NCI-H1048 (cell line): ENCODE measurements at places on chromosomes 3 and 15.

DNA sequence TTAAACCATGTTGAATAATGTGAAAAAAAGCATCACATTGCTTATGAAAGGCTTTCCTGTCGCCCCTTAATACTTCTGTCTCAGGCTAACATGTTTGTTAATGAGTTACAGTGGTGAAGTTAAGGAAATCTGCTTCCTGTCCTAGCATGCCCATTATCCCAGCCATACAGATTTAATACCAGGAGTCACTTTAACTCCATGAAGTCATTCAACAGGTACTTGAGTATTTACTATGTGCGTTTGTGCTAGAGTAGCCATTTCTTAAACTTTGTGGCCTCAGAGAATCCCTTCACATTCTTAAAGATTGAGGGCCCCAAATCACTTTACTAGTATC, 10.1 kb upstream of the SETD5 start:
- DNase-seq, result no peak

DNA sequence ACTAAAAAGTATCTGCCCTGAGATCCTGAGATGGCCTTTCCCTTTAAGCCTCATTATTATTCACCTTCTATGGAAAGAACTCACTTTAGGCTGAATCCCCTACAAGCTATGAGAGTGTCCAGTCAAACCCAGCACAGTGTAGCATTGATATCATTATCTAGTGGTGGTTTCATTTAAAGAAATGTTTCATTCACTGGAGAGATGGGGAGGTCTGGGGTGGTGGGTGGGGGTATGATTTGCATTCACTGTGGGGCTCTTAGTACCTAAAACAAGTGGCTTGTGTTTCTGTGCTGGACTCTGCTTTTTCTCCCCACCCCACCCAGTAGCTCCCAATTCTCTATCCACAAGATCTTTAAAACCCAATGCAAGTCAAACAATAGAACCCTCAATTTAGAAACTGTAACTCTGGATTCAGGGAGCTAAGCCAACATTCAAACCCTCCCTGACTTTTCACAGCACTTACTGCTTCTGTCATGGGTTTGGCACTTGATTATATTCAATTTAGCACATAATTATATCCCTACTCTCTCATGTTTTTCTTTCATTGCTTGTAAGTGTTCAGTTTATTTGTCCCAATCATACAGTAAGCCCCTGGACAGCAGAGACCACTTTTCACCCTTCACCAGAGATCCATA, 310.5 kb upstream of the THBS1 start:
- no peak for DNase-seq

DNA sequence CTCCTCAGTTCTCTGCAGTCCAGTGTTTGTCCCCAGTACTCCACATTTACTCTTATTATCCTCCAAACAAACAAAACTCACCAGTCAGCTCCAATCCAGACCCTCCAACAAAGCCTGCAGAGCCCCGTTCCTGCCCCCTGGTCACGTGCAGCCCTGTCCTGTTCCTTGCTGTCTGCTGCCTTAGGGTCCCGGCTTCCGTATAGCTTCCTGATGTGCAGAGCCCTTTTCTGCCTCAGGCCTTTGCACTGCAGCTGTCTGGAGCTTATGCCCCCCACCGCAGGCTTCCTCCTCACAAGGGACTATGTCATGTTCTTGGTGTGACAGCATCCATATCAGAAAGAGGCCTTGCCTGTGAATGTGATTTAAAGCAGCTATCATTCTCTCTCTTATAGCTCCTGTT, 39.0 kb upstream of the UBE3A start:
- DNase-seq, result no peak

DNA sequence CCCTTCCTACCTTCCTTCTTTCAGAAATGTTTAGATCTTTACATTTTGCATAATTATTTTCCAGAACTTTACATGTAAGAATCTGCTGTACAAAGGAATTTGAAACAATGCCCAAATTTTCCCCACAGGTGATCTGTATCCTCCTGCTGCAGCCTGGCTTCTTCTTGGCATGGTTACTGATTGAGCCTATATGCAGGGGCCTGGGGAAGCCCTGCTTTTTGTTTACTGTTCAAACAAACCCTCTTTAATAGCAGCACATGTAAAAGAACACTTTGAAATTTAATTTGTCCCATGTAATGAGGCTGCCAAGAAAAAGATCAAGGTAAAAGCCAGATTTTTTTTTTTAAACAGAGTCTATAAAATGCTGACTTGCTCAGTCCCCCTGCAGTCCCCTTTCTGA, 432.2 kb downstream of the TUSC7 start:
- no peak for DNase-seq

DNA sequence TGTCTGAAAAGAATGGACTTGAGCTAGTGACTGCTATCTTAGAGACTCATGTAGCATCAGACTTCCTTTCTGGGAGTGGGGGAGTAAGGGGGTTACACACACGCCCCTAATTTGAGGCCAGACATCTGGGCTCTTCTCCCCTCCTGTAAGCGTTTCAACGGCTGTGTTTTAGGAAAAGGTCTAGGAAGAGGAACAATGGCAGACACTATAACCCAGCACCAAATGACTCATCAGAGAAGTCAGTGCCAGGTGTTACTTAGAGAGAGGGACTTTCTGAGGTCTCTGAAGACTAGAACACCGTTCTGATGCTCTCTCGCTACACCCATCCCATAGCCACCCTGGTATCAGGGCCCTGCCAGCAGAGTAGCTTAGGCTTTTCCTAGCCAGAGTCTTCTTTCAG, 65.5 kb downstream of the SSUH2 start:
- DNase-seq, result no peak

DNA sequence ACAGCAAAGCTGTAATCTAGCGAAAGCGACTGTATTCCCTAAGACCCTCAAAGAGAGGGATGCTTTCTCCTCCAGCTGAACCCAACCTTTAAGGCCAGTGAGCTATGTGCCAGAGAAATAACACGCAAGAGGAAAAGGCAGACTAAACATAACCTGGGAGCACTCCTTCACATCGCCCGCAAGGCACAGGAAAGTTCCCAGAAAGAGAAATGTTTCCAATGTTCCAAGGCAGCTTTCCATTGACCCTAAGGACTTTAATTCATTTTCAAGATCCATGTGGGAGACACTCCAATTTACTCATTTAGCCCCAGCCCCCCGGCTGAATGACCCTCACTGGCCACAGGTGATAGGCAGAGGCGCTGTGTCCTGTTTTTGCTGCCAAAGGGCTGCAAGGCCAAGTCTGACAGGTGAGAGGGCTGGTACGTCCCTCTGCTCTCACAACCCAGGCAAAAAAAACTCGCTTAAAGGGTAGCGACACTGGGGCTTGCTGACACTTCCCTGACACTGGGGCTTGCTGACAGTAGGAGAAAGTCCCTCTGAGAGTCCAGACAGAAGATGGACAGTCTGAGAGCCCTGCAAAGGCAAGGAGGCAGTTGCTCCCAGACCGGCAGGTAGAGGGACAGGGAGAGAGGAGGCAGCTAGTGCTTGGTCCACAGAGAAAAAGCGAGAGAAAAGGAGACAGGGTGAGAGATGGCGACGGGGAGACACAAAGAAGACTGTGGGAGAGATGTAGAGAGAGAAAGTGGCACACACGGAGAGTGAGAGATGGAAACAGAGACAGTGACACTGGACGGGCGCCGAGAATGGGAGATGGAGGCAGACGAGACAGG, 702 bp downstream of the ARHGEF3 start:
- no peak for DNase-seq

- no peak for DNase-seq
Measured at GRCh38 chr3:161310649-161311423, 60.5 kb downstream of the SPTSSB start.

GRCh38 chr3:136943436-136943835, 14.3 kb upstream of the IL20RB start:
- no peak for DNase-seq

- DNase-seq, result no peak
Measured at GRCh38 chr3:110139048-110139447, 801.7 kb upstream of the DPPA4 start.

GRCh38 chr3:180626844-180627243, 24.9 kb downstream of the TTC14 start:
- DNase-seq, result no peak

GRCh38 chr3:67916353-67916752, 261.9 kb upstream of the SUCLG2 start:
- no peak for DNase-seq

- no peak for DNase-seq
Measured at GRCh38 chr15:67678993-67679392, 136.5 kb downstream of the MAP2K5 start.

DNA sequence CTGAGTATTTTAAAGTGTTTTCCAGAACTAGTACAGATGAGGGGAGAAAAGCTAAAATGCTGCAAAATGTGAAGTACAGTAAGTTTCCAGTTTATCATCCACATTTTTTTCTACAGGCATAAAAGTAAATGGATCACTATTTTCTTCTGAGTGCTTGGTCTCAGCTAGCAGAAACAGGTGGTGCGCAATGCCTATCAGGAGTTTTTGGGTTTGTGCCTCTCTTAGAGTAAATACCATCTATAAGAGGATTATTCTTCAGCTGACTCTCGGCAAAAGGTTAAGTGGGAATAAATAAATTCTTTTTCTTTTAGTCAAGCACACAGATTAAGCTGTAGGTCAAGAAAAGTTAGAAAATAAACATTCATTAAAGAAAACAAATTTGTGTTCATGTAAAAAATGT, 1027.7 kb downstream of the PLOD2 start:
- no peak for DNase-seq

GRCh38 chr3:61564395-61565059, 3.2 kb downstream of the PTPRG start:
- no peak for DNase-seq

DNA sequence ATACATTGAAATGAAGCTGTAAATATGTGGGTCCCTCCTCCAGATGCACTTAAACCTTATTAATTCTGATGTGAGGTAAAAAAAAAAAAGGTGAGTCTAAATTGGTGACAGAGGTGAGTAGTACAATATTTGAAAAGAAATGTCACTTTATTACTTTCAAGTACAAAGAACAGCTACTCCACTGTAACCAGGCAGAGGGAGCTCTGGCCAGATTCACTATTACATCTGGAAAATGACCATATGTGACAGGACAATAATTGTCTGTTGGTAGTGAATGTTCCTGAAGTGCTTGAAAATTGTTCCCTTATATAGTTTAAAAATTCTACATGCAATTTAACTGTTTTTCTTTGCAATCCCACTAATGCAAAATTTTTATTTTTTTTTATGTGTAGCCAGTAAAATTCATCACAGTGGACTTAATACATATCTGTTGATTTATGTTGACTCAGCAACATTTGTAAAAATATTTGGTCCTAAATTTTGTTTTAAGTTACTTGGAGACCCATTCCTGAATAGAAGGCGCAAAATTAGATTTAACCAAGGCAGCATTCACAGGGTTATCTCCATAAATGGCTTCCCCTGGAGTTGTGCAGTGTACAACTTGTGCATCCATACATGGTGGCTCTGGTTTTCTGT, 231.9 kb upstream of the TBC1D5 start:
- no peak for DNase-seq

DNA sequence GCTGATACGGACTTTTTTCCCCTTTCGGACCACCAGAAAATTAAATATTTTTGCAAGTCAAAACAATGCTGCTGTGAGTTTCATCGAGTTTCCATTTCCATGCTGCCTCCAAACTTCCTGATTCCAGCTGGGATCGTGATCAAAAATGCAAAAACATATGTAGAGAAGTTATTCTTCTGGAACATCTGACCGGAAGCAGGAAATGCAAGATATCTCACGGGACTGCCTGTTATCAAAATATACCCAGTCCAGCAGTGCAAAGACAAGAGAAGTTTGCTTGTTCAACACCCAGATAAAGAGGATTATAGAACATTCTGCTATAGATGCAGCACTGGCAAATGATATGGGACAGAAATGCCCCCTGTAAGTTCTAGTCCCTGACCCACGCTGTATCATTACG, 726.7 kb upstream of the NR2F2 start:
- no peak for DNase-seq

DNA sequence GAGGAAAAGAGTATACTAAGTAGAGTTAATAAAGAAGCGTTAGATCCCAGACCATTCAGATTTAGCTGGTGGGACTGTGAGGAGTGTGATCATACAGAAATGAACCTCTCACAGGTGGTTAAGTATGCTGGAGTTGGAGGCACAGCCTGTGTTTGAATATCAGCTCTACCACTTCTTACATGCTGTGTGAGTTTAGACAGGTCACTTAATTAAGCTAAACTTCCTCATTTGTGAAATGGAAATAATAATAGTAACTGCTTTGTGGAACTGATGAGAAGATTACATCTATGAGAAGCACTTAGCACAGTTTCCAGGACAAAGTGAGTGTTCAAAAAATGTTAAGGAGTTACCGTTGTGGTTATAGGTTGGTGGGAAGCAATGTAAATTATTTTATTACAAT, 8.4 kb downstream of the ACP3 start:
- DNase-seq, result no peak

- no peak for DNase-seq
Measured at GRCh38 chr3:39065197-39065596, 13.4 kb downstream of the WDR48 start.

GRCh38 chr3:37441689-37442088, 267.3 kb upstream of the LRRFIP2 start:
- no peak for DNase-seq

DNA sequence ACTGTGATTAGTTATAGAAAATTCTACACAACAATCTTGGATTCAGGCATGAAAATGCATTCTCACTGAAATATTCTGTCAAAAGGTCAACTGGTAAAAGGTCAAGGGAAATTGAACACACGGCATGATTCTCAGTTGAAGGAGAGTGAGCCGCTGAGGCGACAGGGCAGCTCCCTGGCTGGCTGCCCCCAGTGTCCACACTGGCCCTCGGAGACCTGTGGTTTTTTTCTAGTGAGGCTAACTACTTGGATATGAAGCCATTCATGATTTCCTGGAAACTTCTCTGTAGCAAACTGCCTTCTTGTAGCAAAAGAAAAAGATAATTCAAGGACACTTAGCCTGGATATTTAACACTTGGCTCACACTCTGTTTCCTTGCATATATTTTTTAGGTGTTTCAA, 37.2 kb downstream of the AADACL2 start:
- DNase-seq, result no peak

DNA sequence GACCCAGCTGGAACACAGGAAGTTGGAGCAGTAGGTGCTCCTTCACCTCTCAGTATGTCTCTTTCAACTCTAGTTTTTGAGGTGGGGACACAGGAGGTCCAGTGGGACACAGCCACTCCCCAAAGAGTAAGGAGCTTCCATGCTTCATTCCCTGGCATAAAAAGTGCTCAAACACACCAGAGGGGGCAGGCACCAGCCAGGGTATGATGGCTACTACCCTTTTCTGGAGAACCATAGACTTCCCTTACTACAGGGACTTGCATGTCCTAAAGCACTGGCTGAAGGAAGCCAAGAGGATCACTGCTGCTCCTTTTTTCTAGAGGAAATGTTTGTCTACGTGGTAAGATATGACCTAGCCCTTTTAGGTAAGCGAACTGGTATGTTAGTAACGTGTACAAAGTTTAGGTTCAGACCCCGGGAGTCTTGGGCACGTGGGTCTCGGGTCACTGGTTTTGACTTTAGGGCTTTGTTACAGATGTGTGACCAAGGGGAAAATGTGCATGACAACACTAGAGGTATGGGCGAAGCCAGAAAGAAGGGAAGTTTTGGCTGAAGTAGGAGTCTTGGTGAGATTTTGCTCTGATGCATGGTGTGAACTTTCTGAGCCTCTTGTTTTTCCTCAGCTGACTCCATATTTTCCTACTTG, 11.9 kb downstream of the IL17RB start:
- DNase-seq, result no peak
